AG04449 (cell line): ENCODE measurements at places on chromosomes 4 and X.

DNA sequence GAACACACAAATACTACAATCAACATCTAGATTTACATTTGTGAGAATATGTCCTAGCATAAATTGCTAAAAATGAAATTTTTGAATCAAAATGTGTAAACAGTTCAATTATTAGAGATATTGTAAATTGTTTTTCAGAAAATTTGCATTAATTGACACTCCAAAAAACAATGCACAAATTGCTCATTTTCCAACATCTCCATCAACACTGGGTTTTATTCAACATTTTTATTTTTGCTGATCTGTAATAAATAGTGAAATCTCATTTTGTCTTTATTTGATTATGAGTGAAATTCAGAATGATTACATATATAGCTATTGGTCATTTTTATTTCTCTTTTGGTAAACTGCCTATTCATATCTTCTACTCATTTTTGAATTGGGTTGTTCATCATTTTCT, 120.0 kb upstream of the GRIA3 start:
- DNase-seq, result no peak

GRCh38 chr4:147689067-147689466, 5.1 kb upstream of the PRMT9 start:
- no peak for DNase-seq

DNA sequence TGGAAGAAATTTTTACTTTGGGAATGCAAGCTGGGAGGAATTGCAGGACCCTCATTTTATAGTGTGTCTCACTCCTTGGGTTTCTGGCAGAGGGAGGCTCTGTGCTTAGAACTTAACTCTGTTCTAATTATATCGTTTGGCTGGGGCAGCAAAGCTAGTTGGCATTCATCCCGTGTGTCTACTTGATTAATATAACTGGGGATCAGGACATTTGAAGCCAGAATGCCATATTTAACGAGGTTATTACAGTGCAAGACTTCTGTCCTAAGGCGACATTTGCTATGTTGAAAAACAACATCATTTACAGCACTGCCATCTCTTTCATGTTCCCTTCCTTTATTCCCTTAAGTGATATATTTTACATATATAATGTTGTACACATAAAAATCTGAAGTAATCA, 179.1 kb upstream of the TBC1D9 start:
- no peak for DNase-seq

DNA sequence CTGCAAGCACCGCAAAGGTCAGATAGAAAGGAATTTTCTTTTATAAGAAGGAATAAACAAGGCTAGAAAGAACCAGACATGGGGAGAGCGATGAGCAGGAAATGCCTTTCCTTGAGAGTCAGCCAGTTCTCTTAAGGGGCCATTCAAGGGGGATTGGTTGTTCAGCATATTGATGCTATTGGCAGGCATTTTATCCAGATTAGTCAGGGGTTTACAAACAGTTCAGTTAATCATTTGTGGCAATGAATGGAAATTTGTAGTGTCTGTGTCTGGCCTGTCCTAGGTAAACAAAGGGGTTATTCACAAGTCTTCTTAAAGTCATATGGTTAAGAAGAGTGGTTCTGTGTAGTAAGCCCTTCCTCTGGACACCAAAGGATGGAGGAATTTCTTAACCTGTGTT, 184.7 kb upstream of the FRMPD4 start:
- peak; percentile 41 for DNase-seq

DNA sequence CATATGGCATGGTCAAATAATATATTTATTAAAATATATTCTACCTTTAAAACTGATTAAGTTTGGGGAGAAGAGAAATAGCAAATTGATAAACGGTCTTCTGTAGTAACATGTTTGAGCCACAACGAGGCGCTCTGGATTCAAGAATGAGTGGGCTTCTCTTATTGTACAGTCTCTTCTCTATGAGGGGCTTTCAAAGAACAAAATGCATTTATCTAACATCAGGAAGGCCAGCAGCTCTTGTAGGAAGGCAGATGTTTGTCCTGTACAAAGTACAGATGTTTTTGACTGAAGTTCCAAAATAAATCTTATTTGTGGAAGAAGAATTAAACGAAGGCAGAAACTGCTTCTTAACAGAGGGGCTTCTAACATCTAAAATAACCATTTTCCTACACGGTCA, 153.6 kb downstream of the RASL11B start:
- DNase-seq, result no peak

GRCh38 chr4:158850800-158851644, 82.2 kb downstream of the FNIP2 start:
- DNase-seq, result no peak

GRCh38 chrX:148385471-148385870, 114.9 kb upstream of the AFF2 start:
- no peak for DNase-seq

DNA sequence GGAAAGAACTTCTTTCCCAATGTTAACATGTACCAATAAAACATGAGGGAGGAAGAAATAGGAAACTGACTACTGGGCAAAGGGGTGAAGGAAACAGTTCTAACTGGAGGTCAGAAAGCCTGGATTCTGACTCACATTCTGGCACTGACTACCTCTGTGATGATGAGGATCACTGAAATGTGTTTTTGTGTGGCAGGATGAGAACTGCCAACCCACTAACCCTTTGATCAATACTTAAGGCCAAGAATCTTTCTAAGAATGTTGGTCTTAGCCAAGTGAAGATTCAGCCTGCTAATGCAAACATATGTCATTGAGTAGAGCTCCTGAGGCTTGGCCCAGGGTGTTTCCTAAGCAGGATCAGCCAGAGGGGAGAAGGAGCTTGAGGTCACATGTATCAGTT, 4.6 kb downstream of the ALAS2 start:
- no peak for DNase-seq

- no peak for DNase-seq
Observed at GRCh38 chr4:83180431-83180968, 66.0 kb upstream of the PLAC8 start.

DNA sequence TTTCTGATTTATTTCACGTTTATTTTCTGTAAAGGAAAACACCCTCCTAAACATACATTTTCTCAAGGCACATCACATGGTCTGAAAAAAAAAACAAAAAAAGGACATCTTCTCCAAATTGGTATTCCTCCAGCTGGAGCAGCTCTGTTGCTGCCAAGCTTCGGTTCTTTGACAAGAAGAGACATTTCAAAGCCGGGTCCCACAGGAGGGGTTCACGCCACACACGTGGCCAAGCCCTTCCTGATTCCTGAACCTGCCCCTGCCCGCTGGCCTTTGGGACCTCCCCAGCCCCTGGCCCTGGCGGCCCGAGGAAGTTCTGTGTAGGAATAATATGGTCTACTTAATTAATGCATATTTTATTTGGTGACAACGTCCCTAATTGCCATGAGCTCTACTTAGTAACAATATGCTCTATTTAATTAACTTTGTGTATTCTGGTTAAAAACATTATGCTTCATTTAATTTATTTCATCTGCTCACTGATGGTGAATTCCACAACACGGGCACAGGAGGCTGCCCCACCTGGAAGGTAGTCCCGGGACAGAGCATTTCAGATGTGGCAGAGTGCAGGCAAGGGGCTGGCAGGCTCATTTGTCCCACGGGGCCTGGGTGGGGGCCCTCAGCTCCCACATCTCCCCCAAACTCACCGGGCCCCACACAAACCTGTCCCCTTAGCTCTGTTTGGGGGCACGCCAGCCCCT, 5.4 kb upstream of the RGS12 start:
- no peak for DNase-seq

- DNase-seq, result no peak
Observed at GRCh38 chr4:169044714-169045447, 34.8 kb upstream of the CBR4 start.
